ENCODE measurements at places on chromosomes 6 and 20.

DNA sequence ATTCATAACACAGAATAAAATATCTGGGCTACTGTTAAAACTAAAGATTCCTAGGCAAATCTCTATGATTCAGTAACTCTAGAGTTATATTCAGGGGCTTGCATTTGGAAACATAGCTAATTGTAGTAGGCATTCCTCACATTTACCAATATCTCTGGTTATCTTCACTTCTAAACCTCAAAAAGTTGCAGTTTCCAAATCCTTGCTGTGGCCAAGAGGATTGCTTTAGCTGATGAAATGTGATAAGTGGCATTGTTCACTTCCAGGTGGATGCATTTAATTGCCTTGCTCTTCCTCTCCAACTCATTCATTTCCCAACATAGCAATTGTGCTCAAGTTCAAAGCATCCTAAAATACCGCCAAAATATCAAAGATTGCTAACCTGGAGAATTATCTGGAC is 246.6 kb downstream of the GRIK2 start:
- DNase-seq: no peak

- DNase-seq: no peak
These were observed 85.4 kb downstream of the CHMP4B start for GRCh38 chr20:33896509-33896908.

GRCh38 chr6:157144859-157145568 is 178.3 kb downstream of the TMEM242 start:
- no peak for DNase-seq

- no peak for DNase-seq
These were observed 106.5 kb upstream of the TIAM2 start for GRCh38 chr6:154888421-154889295.

DNA sequence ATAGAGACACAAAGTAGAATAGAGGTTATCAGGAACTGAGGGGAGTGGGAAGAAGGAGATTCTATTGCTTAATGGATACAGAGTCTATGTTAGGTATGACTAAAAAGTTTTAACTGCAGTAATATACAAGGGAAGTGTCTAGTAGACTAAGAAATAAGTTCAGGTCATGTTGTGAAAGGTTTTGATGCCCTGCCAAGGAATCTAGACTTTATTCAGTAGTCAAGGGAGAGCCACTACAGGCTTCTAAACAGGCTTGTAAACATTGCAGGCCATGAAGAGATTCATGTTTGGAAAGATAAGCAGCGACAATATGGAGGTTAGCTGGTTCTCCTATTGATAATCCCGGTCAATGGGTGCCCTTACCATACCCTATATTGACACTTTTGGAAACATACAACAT is 352.8 kb upstream of the SOX4 start:
- no peak for DNase-seq

DNA sequence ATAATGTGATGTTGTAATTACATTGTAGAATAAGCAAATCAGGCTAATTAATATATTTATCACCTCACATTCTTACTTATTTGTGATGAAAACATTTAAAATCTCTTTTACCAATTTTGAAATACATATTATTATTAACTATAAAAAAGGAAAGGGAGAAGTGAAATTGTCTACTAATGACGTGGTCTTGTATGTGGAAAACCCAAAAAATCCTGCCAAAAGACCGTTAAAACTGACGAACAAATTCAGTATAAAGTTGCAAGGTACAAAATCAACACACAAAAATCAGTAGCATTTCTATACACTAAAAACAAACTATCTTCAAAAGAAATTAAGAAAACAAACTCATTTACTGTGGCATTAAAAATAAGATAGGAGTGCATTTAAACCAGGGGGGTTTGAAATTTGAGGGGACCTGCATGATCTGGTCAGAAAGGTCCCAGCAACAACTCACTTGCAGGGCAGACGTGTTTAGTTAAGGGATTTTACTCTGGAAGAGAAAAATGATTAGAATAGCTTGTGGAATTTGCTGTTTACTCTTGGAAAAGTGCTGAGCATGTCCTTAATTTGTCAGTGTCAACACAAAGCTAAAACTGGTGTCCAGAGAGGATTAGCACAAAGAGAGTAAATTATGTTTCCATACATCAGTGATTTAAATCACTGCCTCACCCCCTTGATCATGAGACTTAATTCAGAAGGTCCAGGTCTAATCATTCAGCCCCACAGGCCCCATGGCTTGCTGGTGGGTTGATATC is 235.0 kb upstream of the RIN2 start:
- DNase-seq: no peak

DNA sequence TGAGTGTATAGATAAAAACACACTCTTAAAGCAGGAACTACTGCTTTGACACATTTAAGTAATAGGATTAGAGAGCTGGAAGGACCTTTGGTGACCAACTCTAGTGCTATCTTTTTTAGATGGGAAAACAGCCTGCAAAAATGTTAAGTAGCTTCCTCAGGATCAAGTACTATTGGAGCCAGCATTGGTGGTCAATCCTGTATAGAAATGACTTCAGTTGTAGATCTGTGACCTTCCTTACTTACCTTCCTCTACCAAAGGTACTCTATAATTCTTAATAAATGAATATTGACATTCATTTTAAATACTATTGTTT is 18.7 kb downstream of the KCNQ5 start:
- no peak for DNase-seq

- DNase-seq: no peak
These were observed 54.4 kb upstream of the RBM24 start for GRCh38 chr6:17226786-17227233.

DNA sequence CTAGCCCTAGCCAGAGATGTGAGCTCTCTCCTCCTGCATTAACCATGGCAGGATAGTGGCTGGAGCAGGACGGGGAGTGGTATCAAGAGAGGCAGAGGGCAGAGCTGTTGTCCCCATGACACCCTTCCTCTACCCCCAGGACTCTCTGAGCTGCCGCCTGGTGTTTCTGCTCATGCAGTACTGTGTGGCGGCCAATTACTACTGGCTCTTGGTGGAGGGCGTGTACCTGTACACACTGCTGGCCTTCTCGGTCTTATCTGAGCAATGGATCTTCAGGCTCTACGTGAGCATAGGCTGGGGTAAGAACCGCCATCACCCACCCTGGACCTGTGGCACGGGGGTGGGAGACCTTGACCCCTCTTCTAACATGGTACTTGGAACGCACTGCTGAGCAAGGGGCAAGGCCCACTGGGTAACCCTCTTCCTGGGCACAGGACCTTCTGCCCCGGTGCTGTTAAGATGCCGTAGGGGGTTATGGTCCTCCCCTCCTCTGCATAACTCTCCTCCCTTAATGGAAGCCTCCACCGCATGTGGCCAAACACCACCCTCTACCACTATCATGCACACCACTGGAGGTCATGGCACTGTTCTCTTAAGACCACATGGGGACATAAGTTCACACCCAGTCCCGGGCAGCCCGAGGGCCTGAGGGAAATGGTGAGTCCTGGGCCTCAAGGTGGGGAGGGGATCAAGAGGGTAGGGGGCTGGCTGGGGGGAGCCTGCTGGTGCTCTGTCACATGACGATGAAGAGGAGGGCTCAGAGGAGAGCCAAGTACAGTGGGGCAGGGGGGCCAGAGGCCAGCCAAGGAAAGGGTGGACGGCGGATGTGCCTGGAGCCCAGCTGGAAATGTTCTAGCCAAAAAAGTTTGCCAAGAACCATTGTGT is 25.1 kb downstream of the GLP1R start:
- DNase-seq: no peak

DNA sequence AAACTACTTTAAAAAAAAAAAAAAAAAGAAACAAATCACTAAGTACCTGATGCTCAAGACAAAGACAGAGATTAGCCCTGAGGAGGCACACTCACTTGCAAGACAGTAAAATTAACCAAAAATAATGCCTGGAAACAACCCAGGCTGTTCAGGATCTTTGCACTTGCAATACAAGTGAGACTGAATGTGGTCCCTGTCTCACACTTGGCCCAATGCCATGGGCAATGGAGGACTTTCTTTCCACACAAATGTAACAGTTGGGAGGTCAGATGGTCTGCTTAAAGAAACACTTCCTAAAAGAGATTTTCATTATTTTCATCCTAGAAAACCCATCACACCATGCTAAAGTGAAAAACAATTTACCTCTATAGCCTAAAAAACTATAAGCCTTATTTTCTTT is 16.2 kb downstream of the STAU1 start:
- no peak for DNase-seq

DNA sequence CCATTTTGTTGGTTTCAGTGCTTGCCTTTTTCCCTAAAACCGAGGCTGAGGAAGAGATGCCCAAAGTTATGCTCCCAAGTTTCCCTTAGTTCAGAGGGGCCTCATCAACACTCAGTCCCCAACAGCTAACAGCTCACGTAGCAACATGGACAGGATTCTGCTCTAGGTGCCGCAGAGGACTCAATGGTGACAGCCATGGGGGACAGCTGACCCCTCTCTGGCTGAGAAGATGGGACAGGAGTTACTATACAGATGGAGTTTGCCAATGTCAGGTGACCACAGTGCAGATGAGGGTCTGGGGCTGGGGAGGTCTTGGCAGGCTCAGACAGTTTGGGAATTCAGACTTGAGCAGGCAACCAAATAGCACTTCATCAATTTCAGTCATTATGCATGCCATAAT is 67.3 kb downstream of the NPEPL1 start:
- no peak for DNase-seq

DNA sequence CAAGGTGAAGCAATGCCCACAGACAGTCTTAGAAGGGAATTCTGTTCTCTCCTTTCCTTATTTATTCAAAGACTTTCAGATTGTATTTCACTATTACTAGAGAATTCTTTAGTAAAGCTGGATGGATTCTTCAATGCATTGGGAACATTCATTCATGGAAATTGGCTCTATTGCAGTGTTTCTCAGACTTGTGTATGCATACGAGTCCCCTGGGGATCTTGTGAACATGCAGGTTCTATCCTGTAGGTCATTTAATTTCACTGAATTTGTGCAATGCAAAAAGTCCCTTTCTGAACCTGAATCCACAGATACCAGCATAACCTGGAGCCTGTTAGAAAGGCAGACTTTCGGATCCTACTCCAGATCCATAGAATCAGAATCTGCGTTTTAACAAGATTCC is 160.9 kb upstream of the AHI1 start:
- no peak for DNase-seq

GRCh38 chr20:50866831-50867230 is 64.4 kb downstream of the ADNP start:
- no peak for DNase-seq

GRCh38 chr6:163780994-163781393 is 366.5 kb downstream of the QKI start:
- no peak for DNase-seq
